ENCODE measurements at places on chromosomes 7 and 10.

- DNase-seq, result no peak
Measured at GRCh38 chr10:126902157-126902556, 3.1 kb upstream of the DOCK1 start.

GRCh38 chr10:18501198-18501597 lies 150.2 kb downstream of the NSUN6 start:
- DNase-seq, result no peak

- no peak for DNase-seq
Measured at GRCh38 chr7:30923009-30923773, 11.5 kb downstream of the AQP1 start.

- no peak for DNase-seq
Measured at GRCh38 chr7:79268730-79269129, 184.7 kb downstream of the MAGI2 start.

DNA sequence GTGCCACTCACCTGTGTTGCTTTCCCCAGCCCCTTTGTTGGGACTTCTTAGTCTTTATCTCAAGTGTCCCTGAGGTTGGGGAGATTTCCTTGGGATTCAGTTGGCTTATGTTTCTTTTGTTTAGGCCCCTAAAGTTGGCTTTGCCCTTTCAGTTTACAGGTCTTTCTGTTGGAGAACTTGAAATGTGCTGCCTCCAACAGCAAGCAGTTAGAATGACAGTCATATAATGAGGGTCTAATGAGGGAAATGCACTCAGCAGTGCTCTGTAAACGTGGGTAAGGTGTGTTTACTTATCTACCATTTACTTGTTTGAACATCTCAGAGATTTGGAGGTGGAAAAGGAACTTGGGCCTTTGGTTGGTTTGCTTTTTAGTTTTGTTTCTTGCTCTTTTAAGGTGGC lies 191.4 kb upstream of the STK17A start:
- DNase-seq, result no peak

- no peak for DNase-seq
Measured at GRCh38 chr7:27611059-27611458, 51.6 kb downstream of the HIBADH start.
